ACHN (cell line): ENCODE measurements at places on chromosomes 16 and 17.
A peak's percentile ranks its signal among the peaks of the same experiment; 100 is the strongest.

DNA sequence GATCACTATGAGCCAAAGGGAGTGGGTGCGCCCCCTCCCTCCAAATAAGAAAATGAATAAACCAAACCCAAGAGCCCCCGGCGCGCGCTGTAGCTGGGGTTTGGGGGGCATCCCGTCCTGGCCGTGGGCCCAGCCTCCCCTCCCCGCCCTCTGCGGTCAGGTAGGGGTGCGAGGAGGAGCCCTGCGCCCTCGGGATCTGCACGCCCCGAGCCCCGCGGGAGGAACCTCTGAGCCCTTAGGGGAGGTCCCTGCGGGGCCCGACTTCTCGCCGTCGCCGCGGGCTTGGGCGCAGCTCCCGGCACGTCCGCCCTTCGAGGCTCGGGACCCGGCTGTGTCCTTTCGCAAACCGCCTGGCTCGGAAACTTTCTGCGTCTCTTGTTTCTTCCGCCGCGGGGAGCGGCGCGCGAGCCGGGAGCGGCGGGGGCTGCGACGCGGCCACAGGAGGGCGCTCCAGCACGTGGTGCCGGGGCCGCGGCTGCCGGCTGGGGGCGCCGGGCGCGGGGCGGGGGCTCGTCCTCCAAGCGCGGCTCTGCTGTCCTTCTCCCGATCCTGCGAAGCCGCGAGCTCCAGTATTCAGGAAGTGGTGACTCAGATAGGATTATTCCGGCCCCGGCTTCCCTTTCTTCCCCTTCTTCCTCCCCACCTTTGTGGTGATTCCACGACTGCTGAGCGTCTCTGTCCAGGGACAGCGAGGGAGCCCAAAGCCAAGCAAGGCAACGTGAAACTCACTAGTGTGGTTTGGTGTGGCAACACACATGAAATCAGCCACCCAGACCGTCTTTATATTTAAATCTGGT is 1.6 kb downstream of the PITPNC1 start:
- peak; percentile 73 for DNase-seq

GRCh38 chr17:80689129-80689619 is 144.5 kb downstream of the RPTOR start:
- DNase-seq, result no peak

DNA sequence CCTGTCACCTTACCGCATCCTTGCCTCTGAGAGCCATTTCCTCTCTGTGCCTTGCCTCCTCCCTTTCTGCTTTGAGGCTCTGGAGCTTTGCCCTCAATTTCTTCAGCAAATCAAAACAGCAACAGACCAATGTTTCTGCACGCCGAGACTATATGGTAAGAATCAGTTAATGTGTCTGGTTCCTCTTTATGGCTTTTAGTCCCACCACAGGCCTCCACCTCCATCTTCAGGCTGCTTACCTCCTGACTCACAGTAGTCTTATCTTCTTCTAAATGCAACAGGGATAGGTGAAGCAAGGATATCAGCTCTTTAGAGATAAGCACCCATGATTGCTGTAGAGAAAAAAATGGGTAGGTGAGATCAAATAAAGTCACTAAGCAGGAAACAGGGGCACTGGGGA is 9.2 kb upstream of the ALDOC start:
- no peak for DNase-seq

DNA sequence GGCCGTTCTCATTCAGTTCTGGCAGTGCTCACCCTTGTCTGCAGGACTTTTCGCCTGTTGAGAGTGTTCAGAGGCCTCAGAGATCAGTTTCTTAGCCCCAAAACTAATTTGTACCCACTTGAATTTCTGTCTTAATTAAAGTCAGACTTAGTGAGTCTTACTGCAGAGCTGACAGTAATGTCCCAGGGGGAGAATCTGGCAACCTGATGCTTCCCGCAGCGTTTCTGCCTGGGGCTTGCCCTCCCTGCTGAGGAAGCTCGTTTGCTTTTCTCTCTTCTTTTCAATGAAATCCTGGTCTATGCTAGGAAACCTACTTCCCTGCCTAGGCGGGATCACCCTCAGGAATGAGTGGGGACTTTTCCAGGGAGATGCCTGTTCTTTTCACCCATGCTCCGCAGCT is 25.3 kb downstream of the DBNDD1 start:
- DNase-seq, result no peak

- no peak for DNase-seq
Observed at GRCh38 chr16:4353675-4354074, 2.6 kb upstream of the PAM16 start.

DNA sequence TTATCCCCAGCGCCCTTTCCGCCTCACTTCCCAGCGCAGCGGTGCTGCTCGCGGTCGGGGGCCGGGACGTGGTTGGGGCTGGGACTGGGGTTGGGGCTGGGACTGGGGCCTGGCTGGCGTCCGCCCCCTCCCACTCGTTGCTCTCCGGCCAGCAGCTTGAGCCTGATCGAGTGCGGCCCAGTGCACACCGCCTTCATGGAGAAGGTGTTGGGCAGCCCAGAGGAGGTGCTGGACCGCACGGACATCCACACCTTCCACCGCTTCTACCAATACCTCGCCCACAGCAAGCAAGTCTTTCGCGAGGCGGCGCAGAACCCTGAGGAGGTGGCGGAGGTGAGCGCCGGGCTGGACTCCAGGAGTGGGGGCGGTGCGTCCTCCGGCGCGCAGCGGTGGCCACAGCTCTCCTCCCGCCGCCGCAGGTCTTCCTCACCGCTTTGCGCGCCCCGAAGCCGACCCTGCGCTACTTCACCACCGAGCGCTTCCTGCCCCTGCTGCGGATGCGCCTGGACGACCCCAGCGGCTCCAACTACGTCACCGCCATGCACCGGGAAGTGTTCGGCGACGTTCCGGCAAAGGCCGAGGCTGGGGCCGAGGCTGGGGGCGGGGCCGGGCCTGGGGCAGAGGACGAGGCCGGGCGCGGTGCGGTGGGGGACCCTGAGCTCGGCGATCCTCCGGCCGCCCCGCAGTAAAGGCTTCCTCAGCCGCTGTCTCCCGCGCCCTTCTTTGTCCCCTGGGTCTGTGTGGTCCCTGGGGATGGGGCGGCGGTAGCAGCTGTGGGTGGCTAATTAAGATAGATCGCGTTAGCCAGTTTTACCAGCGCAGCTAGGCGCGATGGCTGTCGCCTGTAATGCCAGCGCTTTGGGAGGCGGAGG is 1.8 kb downstream of the HSD17B1 start:
- peak; percentile 87 for DNase-seq

GRCh38 chr16:24776501-24777220 is 47.2 kb downstream of the TNRC6A start:
- DNase-seq, result no peak
